ENCODE measurements at places on chromosomes 16 and 17.

GRCh38 chr16:53899431-53899830, 195.5 kb downstream of the FTO start:
- no peak for DNase-seq

GRCh38 chr17:72852277-72852938, 240.1 kb downstream of the SLC39A11 start:
- no peak for DNase-seq

DNA sequence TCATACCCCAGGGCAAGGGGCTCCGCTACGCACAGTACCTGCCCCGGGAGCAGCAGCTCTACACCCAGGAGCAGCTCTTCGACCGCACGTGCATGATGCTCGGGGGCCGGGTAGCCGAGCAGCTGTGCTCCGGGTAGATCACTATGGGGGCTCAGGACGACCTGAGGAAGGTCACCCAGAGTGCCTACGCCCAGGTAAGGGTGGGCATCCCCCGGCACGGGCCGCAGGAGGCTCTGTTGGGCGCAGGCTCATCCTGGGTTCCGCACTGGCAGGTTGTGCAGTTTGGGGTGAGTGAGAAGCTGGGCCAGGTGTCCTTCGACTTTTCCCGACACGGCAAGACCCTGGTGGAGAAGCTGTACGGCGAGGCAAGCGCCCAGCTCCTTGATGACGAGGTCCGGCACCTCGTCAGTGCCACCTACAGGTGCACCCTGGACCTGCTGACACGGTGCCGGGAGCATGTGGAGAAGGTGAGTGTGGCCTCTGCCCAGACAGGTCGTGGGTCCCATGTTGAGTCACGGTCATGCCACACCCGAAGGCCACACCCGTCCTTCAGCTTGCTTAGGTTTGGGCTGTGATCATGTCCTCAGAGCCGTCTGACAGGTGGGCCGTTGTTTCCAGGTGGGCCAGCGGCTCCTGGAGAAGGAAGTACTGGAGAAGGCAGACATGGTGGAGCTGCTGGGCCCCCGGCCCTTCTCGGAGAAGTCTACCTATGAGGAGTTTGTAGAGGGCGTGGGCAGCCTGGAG, 19.3 kb downstream of the DBNDD1 start:
- no peak for DNase-seq

DNA sequence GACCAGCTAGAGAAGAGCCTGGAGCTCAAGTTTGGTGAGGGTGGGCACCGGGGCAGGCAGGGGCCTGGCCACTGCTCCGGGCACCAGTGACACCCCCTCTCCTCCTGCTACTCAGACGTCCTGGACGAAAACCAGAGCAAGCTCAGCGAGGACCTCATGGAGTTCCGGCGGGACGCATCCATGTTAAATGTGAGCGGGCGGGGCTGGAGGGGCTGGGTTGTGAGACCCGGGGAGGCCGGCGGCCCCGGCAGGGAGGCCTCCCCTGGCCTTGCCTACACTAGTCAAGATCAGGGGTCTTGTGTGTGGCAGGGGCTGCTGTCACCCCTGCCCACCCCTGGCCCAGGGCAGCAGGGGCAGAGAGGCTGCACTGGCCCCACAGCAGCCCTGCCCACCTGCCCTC, 17.8 kb downstream of the TRAF7 start:
- no peak for DNase-seq

GRCh38 chr17:68790931-68791330, 164.3 kb downstream of the ABCA8 start:
- peak; percentile 77 for DNase-seq

DNA sequence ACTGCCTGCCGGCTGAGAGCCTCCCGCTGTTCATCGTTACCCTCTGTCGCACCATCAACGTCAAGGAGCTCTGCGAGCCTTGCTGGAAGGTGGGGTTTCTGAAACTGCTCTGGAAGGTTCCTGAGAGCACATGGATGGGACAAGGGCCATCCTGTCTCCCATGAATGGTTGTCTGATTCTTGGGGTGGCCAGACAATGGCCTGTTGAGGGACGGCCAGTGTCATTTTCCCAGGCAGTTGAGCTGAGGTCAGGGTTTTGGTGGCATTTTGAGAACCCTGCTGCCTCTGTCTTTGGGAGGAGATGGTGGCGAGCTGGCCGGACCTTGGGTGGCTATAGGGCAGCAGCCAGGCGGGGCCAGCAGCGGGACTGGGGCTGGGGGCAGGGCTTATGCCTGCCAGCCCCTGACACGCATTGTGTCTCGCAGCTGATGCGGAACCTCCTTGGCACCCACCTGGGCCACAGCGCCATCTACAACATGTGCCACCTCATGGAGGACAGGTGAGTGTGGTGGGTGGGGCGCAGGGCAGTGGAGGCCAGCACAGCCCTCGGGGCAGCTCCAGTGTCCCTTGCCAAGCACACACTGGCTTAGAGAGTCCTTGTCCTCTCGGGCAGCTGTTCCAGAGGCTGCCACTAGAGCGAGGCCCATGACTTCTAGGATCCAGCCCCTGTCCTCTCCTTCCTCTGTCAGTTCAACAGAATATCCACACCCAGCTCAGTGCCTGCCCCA, 9.1 kb downstream of the TSC2 start:
- no peak for DNase-seq

GRCh38 chr17:76155988-76156661, 15.1 kb upstream of the FOXJ1 start:
- DNase-seq, result no peak

DNA sequence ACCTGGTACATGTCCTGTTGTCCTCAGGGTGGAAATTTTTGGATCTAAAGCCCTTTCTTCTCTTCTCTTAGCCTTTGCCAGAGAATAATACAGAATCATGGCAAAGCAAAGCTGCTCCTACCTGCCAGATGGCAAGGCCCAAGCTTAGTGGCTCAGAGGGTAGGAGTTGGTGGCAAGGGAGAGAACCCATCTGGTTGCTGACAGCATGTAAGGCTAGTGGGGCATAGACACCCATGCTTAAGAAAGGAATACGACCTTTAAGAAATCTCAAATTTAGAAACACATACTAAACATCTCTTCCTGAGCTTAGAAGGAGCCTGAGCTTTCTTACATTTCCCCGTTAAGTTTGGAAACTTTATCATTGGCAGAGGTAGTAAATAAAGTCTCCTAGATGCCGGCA, 395.0 kb upstream of the SOX9 start:
- no peak for DNase-seq

DNA sequence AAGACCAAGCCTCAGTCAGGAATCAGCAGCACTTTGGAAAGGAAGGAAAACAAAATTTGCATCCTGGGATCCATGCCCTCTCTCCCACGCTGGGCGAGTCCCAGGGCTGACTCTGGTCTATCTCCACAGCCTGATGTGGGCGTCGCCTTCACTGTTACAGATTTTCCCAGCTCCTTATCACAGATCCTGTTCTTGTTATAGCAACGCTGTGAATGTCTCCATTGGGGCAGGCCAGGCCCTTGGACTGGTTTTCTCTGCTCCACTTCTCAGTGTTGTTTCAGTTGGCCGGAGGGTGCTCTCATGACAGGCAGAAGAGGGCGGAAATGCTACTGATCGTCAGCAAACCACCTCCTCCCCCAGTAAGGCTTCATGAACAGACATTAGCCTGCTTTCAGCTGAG, 127.9 kb upstream of the CDH11 start:
- DNase-seq, result no peak

GRCh38 chr17:2994441-2994840, 69.0 kb downstream of the OR1D5 start:
- no peak for DNase-seq

- DNase-seq, result no peak
Measured at GRCh38 chr16:69435977-69436820, 11.8 kb downstream of the CYB5B start.

DNA sequence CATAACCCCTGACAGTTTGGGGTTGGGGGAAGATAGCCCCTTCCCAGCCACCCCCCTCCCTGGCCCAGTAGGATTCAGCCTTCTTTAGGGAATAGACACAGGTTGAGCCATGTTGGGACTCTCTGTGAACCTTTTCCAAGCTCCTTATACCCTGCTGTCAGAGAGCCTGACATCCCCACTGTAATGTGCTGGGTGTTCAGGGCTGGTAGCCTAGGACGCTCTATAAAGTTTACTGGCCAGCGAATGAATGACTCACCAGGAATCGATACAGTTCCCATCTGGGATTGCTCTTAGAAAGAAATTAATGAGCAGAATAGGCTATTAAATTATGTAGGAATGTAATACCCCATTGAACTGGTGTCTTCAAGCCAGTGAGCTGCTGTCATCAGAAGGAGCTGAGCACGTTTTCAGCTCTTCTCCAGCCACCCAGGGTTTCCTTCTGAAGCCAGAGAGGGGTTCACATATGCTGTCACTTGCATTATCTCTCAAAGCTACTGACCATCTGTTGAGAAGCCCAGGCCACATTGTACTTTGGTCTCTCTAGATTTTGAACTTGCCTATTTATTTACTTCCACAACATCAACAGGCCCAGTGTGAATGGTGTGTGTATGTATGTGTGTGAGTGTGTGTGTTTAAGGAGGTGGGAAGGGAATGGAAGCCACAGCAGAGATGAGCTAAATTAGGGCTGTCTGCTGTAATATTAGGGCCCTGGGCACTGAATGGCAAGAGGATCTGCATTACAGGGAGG, 64.9 kb downstream of the SPACA3 start:
- DNase-seq, result no peak

DNA sequence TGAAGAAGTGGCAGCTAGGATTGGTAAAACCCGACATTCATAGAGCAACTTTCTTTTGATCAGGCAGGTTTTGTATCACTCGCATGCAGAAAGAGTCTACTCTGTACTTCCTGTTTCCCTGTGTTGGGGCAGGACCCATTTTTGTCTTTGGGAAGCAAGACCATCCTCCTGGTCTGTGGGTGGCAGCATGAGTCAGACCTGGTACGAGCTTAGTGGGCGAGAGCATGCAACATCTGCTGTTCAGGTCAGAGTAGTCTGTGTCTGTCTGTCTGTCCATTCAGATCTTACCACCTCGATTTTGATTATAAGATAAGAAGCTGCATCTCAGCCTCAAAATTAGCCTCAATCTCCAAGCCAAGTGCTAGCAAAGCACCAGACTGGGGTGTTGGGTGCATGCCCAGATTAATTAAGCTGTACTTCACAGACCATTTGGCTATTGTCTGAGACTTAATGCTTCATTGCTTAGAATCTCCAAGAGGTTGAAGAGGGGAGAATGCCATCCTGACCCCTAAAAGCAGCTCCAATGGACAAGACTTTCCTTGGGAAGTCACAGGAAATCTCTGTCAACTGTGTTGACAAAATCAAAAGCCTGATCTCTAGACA, 110.9 kb downstream of the XYLT1 start:
- DNase-seq, result no peak

DNA sequence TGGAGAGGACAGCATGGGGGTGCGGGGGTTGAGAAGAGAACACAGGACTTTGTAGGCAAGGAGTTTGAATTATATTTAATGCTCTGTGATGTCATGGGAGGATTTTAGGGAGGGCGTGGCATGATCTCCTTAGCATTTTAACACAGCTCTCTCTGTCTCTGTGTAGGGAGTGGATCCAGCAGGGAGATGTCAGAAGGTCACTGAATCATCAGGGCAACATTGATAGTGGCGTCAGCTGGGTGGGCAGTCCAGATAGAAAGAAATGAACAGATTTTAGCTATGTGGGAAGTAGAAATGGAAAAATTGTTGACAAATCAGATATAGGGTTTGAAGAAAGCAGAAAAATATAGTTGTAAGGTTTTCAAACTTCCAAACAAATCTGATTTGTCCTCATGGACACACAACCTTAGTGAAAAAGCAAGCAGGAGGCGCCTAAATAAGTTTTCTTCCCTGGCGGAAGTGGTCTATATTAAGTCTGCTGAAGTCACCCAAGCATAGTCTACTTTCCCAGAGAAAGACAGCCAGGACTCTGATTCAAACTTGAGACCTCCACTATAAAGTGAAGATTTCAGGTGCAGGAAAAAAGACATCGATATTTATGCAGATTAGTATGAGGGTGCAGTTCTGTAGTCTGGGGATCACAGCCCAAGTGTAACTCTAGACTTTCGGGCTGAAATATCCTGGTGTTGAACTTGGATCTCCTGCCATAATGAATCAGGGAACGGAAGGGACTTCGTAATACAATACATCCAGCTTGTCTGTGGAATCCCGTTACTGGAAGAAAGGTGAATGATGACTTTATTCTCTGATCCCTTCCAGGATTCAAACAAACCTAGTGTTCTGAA, 10.1 kb upstream of the PCTP start:
- DNase-seq, result no peak
